ENCODE measurements at places on chromosomes 12 and 14.

DNA sequence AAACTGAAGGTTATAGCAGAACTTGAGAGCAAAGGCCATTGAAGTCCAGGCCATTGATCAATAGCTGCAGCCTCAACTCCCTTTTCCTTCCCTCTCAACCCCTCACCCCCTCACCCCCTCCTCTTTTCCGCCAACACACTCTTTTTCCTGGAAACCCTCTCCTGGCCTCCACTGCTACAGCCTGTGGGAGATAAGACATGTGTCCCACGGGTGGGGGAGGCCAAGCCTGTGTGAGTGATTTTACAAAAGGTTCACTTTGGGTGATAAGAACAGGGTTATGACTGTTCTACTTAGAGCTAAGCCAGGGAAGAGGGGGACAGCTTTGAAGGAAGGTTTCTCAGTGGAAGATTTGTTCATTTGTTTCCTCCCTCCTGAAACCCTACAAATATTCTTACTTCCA, 9.2 kb upstream of the FGF23 start:
- H3K27ac ChIP-seq = no peak overlapping the region
- H3K36me3 ChIP-seq = no peaks in the 10 kb centered on the region
- H3K27me3 ChIP-seq = peaks cover 24% of the 10 kb centered on the region
- H3K4me3 ChIP-seq = no peak overlapping the region
- no peak for DNase-seq

GRCh38 chr12:34219046-34219770, 196.9 kb downstream of the ALG10 start:
- H3K36me3 ChIP-seq = no peaks in the 10 kb centered on the region
- no peak overlapping the region for H3K27ac ChIP-seq
- H3K4me3 ChIP-seq = peak overlapping the region; percentile 80
- DNase-seq = no peak
- H3K4me1 ChIP-seq = peaks cover 1% of the 10 kb centered on the region

- no peak overlapping the region for H3K4me3 ChIP-seq
- no peaks in the 10 kb centered on the region for H3K27me3 ChIP-seq
- H3K36me3 ChIP-seq = no peaks in the 10 kb centered on the region
- no peak overlapping the region for H3K27ac ChIP-seq
- H3K4me1 ChIP-seq = peaks cover 6% of the 10 kb centered on the region
- no peak for DNase-seq
Measured at GRCh38 chr14:90533591-90534021, 136.8 kb downstream of the CALM1 start.

- no peaks in the 10 kb centered on the region for H3K4me1 ChIP-seq
- no peak for DNase-seq
- no peak overlapping the region for H3K27ac ChIP-seq
- no peak overlapping the region for H3K4me3 ChIP-seq
- H3K36me3 ChIP-seq = peaks cover 49% of the 10 kb centered on the region
Measured at GRCh38 chr14:70573050-70573449, 27.4 kb downstream of the MED6 start.

DNA sequence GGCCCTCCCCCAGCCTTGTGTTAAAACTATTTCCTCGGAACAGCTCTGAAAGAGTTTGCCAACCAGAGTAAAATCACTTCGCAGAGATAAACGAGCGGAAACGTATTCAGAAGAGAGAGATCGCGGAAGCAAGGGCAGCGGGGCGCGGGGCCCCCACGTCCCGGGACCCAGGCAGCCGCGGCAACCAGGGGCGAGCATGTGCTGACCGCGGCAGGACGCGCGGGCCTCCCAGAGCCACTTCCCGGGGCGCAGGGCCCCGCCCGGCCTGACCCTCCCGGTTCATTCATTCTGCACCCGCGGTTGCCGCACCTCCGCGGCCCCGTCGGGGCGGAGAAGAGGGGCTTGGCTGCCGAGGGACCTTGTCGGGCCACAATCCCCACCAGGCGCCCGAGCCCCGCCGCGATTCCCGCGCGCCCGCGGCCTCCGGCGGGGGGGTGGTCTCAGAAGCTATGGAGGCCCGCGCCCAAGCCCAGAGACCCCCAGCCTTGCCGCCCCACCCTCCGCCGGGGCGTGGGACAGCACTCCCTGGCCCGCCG, 598 bp downstream of the UBE2N start:
- peak overlapping the region; percentile 94 for H3K27ac ChIP-seq
- peaks cover 45% of the 10 kb centered on the region for H3K4me1 ChIP-seq
- H3K4me3 ChIP-seq = peak overlapping the region; percentile 98
- peak; percentile 41 for DNase-seq

Measured in activated T-helper 2 cell treated with anti-CD3 and anti-CD28 coated beads, Interferon-gamma antibody, Interleukin-2, Interleukin-4, amounts not matched to agents 10 μg/mL and 5 μg/mL and 100 μg/mL, durations not matched to agents 14 hours and 24 hours and 36 hours (primary cell).